ENCODE measurements at places on chromosomes 11 and 22.

DNA sequence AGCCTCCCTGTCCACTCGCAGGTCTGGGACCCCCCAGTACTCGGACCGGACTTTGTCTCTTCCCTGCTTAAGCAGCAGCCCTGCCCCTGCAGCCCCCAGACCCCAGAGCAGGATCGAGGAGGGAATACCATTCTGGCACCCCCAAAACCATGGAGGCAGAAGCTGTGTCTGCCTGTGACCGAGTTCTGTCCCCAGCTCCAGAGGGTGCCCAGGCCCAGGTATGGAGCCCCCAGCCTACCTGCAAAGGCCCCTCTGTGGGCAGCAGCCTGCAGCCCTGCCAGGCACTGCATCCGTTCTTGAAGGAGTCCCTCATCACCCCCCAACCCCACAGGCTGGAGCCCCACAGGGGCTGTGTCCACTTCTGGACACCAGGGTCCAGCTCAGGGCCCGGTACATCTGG lies 163.8 kb downstream of the BRD1 start:
- no peak for DNase-seq

DNA sequence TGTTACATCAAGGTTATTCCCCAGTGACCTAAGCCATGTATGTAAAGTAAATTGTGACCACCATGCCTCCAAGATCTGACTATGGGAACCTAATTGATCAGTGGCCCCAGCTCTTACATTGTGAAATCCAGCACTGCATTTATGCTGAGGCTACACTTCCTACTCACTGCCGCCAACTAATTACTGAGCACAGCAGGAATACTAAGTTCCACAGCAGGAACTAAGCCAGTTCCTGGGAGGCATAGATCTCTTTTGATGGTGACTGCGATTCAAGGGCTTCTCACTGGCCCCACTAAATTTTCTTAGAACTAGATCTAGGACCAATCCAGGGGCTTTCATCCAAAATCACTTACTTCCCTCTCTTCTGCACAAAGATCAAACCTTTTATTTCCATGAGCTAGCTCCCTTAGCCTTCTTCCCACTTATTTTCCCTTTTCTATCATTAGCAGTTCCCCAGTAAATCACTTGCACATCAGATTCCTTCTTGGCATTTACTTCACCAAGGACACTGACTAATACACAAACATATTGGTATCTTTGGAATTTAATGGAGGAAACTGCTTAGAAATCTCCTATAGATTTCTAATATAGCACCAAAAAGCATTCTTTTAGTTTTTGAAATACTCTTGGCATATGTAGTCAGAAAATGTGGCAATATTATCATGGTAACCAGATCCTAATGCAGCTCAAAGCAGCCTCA lies 46.0 kb downstream of the CNTN5 start:
- no peak for DNase-seq

- no peak for DNase-seq
Observed at GRCh38 chr11:76609736-76610370, 60.7 kb downstream of the LRRC32 start.

DNA sequence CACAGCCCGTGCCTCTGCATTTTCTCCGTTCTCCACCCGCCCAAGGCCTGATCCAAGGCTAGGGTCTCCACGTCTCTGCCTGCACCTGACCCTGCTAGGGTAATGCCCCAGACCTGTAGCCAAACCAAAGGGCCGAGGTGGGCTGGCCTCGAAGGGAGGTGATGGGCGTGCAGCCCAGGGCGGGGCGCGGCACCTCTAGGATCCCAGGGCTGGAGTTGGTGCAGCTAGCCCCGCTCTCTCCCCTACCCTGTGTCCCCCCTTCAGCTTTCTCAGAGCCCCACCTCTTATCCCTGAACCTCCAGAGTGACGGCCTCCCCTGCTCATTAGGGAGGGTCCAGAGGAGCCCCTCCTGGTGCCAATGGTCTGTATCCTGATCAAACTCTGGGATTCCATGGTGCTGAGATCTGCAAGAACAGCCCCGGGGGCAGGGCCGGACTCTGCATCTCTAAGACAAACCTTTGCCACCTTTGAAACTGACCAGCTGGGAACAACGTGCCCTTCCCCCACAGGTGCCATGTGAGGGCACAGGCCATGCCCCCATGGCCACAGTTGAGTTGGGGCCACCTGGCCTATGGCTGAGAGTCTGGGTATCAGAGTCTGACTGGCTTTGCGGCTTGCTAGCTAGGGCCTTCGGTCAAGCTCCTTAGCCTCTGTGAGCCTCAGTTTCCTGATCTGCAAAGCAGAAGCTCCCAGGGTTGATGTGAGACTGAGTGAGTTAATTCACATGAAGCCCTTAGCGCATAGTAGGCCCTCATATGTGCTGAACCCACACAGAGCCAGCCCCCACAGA lies 23.1 kb upstream of the CBX7 start:
- no peak for DNase-seq

DNA sequence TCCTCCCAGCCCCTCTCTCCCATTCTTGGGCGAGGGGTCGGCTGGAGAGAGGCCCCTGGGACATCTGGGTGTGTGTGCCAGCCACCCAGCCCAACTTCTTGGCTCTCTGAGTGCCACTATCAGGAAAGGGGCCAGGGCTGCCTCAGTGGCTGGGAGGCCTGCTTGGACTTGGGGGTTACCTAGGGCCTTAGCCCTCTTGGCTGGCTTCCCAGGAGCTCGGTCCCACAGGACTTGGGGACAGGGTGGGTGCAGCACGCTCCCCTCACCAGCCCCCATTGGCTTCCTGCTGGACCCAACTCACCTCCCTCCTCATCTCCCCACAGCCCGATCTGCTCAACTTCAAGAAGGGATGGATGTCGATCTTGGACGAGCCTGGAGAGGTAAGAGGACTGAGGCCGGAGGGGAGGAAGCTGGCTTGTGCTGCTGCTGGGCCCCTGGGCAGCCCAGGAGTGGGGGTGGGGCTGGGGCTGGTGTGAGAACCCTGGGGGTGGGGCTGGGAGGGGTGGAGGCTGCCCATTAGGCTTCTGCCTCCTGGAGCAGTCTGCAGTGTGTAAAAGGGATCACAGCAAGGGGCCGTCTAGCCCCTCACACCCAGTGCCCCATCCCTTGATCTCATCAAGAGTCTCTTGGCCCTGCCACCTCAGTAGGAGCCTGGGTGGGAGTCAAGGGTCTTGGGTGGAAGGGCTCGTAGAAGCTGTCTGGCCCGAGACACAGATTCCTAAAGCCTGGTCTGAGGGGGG lies 54.8 kb downstream of the TRIOBP start:
- peak; percentile 41 for DNase-seq

- DNase-seq = no peak
Observed at GRCh38 chr22:44723801-44724200, 21.8 kb downstream of the PRR5 start.

All from upper lobe of left lung (tissue), 6 donors.